ENCODE measurements at places on chromosomes 16 and 17.

GRCh38 chr17:80246266-80246681 is 14.4 kb upstream of the RNF213 start:
- no peak for DNase-seq

DNA sequence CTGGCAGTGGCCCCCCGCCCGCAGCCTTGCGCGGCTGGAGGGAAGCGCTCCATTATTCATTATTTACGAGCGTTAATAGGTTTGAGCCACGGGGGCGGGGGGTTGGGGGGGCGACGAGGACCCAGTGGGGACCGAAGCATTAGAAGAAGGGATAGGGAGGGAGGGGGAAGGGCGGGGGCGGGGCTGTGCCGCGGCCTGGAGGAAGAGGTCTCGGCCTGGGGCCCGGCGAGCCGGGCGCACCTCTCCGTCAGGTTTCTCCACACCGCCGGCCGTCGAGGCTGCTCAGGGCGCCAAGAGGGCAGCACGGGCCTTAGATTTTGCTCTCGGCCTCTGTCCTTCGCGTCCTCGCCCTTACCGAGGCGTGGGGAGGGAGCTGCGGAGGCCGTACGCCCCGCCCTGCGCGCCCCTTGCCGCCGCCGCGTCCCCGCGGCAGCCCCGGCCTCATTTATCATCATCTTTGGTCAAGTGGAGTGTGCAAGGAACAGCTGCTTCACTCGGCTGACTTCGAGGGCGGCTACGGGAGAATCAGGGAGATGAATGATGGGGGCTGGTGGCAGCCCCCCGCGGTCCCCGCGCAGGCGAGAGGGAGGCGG is 54.2 kb downstream of the SREBF1 start:
- DNase-seq, result no peak

DNA sequence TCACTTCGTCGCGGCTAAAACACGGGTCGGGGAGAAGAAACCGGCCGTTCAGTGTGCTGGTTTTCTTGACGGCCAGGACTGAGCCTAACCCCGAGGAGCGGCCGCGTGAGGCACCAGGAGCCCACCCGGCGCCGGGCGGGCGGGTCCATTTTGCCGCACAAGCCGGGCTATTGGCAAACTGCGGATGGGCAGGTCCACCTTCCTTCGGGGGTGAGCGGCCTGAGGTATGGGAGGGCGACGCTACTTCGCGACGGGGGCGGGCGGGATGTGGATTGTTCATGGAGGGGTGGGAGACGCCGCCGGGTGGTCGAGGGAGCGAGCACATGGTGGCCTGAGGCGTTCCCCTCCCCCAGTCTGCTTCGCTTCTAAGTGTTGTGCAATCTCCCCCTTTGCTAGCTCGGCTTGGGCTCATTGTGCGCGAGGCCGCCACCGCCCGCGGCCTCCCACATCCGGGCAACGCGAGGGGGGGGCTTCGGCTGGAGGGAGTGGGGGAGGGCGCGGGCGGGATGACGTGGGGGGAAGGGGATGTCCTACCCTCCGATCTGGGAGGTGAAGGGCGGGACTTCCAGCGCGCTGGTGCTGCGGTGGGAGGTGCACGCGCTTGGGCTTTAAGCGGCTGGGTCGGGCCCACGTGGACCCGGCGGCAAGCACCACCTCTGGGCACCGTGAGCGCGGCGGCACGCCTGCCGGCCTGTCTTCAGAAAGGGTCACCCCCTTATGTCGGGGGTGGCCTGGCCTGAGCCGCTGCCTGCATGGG is 5.9 kb upstream of the CD68 start:
- DNase-seq, result peak; percentile 93

DNA sequence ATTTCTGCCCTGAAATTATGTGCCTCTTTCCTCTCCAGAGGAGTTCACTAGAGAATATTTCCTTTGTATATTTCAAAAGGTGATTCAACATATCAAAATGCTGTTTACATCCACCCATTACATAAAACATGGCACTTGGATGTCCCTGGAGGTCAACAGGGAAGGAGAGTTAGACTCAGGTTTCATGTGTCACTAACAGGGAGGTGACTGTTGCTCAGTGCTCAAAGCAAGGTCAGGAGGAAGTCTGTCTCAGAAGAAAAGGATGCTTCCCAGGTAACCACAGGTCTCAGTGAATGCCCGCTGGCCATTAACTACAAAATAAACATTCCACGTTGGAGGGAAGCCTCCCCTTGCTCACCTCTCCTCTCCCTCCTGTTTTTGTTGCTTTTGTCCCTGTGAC is 198.6 kb downstream of the AXIN2 start:
- DNase-seq, result no peak

- DNase-seq, result no peak
These were observed 5.8 kb upstream of the TNRC6A start for GRCh38 chr16:24723663-24724062.

DNA sequence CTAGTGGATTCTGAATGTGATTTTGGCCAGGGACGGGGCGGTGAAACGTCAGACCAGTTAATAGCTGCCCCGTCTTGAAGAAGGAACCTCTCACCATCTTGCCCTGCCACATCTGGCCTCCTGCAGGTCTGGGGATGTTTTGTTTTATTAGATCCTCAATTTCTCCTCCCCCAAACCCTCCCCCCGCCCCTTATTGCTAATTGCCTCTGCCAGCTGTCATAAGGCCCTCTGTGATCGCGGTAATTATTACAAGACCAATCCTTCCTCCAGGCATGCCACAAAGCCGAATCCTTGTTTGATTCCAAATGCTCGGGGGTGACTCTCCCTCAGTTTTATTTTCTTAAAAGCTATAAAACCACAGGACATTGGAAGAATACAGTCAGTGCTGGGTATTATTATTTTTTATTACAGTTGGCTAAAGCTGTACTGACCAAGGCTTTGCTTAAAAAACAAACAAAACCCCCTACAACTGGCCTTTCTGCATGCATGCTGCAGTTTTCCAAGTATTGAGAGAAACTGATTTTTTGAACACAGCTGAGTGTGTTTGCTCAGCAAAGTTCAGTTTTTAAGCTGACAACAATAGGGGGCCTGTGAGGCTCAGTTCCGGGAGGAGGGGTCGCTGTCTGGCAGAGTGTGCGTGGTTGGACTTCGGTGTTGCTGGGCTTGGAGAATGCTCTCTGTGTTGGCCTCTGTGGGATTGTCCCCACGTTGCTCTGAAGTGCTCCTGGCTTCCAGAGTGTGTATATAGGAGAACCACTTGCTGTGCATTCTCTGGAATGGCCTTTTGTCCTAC is 1.7 kb downstream of the KSR1 start:
- no peak for DNase-seq

DNA sequence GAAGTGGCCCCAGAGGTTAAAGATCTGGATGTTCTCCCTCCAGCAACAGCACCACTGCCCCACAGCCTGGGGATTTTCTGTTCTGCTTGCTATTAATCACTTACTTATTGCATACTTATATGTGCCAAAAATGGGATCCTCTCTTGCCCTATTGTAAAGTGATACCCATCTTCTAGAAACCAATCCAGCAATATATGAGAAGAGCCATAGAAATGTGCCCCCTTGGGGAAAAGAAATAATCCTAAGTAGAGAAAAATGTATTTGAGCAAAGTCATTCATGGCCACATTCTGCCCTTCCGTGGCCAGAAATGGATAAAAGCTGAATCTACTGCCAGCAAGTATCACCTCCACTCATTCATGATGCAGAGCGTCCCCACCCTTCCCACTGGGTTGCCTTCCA is 20.9 kb downstream of the SOST start:
- no peak for DNase-seq

GRCh38 chr17:18933102-18934058 is 18.6 kb upstream of the SLC5A10 start:
- DNase-seq, result no peak

DNA sequence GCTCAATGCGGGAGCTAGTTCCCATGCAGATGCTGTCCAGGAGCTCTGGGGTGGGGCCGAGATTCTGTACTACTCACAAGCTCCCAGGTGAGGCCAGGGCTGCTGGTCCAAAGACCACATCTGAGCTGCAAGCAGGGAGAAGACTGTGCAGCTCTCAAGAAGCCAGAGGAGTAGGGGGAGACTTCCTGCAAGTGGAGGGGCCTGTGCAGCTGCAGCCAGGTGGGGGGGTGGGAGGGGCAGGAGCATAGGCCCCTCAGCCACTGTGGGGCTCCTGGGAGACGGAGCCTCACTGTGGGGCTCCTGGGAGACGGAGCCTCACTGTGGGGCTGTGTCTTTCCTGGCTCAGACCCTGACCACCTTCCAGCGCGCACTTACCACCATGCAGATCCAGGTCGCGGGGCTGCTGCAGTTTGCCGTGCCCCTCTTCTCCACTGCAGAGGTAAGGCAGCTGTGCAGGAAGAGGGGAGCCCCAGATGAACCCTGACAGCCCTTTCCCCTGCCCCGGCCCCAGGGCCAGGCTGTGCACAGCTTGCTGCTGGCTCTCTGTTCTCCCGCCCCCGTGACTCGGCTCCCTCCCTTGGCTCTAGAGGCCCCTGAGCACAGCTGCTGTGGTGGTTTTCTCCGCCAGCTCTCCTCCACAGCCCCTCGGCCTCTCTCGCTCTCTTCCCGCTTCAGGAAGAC is 24.3 kb upstream of the DNAI2 start:
- no peak for DNase-seq

DNA sequence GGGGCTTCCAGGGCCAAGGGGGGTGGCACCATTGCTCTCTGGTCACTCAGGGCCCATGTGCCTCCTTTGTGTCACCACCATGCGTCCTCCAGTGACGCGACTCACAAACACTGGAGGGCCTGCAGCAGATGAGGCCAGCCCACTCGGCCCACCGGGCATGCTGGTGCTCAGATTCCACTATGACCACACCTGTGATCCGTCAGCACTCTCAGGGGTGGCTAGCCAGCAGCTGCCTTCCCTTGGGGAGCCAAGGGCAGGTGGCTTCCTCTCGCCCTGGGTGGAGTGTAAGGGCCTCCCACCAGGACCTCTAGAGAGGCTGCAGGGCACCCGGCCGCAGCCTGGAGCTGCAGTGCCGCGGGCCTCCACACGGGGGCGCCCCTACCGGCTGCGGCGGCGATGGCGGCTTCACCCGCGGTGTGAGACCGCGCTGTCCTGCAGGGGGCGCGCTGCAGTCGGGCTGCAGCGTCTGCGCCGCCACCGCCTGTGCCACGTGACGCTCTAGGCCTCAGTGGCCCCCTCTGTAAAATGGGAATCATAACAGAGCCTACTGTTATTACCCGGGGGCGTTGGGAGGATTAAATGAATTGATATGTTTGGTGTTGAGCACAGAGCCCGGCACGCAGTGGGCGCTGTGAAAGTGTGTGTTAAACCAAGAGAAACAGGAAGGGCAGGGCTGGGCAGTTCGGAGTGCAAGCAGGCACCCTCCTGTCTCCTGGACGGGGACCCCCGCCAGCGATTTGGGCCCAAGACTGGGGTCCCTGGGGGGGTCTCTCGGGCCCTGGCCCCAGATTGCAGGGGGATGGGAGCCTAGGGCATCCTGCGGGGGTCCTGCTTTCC is 192.4 kb upstream of the GSE1 start:
- peak; percentile 76 for DNase-seq

DNA sequence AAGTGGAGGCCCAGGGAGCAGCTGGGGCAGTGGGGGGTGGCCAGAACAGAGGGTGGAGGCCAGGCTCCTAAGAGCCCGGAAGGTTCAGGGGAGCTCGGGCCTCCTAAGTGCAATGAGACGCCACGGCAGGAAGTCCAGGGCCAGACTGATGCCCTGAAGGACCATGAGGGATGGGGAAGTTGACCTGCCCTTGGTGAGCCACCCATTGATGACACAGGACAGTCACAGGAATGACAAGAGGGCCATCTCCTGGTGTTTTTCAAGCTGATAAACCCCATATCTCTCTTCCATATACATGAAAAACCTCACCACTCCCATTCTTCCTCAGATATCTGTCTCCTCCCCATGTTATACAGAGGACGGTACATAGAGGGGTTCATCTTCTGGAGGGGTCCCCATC is 5.8 kb upstream of the MRPL58 start:
- no peak for DNase-seq

DNA sequence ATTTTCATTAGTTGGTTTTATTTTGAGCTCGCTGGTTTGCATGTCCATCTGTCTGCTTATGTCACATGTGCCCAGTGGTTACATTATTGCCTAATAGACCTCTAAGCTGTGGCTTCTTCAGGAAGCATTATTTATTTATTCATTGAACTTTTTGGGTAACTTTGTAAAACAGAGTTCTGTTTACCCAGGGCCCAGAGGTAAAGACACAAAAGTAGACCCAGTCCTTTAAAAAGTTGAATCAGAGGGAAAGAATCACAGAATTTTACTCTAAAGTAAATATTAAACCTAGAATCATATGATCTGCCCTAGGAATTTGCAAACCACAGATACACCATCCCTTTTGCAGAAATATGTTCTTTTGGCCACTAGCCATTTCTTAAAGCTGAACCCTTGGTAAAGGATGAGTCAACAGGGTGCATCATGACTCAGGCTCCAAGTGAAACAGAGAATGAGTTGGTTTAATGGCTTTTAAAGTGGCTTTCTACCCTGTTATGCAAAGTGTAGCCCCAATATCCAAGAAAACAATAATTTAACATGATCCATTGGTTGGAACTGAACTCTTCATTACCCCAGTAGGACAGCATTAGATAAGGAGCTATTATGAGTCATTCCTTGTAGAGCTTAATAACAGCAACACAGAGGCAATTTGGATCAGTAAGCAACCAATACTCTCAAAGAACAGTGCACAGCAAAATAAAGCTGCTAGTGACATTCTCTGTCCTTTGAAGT is 236.3 kb downstream of the KCNJ2 start:
- no peak for DNase-seq

GRCh38 chr16:78069913-78070312 is 29.5 kb upstream of the WWOX start:
- no peak for DNase-seq

- no peak for DNase-seq
These were observed 25.7 kb upstream of the SLC39A11 start for GRCh38 chr17:73118139-73118538.

- no peak for DNase-seq
These were observed 28.0 kb downstream of the DCUN1D3 start for GRCh38 chr16:20871941-20872815.

DNA sequence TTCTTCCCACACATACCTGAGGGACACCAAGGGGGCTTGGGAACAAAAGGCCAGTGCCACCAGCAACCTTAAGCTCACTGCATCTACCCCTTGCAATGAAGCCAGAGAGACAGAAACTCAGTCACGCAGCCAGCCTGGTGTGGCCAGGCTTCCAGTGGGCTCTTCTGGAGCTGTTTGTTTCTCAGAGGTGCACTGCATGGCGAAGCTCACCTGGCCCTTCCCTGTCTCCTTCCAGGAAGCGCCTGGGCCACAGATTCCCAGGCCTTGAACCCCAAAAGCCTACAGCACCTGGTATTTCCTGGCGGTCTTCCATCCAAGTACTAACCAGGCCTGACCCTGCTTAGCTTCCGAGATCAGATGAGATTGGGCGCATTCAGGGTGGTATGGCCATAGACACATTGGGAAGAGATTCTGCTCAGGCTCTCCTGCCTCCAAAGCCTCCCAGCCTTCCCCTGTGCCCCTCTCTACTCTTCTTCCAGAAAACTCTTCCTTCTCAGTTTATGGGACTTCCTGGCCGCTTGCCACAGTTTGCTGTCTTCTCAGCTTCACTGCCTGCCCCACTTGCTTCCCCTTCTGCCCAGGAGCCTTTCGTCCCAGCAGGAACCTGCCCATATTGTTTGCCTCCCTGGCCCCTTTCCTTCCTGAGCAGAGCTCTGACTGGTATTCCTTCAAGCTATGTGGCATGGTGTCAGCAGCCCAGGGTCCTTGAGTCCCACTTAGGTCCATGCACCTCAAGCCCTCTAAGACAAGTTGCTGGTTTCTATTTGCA is 1.6 kb downstream of the CISD3 start:
- DNase-seq, result no peak

Measured in Peyer's patch (tissue), 4 donors.